ENCODE measurements at places on chromosomes 1 and 21. TPM values are rescaled to one million over a fixed set of nuclear protein-coding genes. Genes with fewer than 3 reads are reported as not detected.

Gene ANGPTL1
- not detected for total RNA-seq

DNA sequence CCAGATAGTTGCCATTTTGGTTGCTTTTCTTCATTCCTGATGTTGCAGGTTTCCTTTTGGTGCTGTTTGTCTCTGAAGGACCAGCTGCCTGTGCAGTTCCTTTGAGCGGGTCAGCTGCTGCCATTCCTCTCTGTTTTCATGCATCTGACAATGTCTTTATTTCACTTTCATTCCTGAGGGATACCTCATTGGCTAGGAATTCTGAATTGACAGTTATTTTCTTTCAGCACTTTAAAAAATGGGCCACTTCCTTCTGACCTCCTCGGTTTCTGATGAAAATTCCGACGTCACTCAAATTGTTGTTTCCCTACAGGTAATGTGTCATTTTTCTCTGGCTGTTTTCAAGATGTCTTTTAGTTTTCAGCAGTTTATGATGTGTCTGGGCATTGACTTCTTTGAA lies 24.8 kb downstream of the CCSAP start:
- H3K27ac ChIP-seq: no peak overlapping the region
- DNase-seq: no peak
- H3K27me3 ChIP-seq: no peaks in the 10 kb centered on the region
- H3K4me1 ChIP-seq: no peaks in the 10 kb centered on the region
- no peak overlapping the region for H3K4me3 ChIP-seq

DNA sequence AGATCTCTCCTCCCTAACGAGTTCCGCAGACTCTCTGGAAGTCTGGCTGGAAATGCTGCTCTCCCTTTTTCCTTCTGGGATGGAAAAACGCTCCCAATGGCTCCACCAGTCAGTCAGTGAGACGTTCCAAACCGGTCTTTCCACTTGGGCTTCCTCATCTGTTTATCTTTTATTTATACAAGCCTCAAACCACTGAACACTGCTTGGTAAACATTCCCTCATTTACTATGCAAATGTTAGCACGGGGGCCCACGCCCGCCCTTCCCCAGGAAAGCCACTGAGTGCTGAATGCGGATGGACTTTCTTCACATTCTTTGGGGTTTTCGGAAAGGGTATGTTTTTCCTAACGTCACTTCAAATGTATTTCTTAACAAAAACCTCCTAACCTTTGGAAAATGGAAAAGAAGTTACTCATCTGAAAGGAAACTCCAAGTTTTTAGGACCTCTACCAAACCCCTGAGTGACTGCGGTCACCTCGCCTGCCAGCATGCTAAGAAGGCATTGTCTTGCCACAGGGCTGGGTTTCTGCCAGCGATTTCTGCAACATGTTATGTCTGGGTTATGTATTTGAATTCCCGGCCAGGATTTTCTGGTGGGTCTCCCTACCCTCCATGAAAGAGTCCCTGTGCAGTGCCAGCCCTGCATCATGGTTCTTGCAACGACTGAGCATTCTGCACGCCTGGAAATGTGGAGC lies 14.0 kb upstream of the UMODL1 start:
- H3K4me3 ChIP-seq: no peak overlapping the region
- H3K36me3 ChIP-seq: no peaks in the 10 kb centered on the region
- no peak overlapping the region for H3K27ac ChIP-seq
- no peaks in the 10 kb centered on the region for H3K27me3 ChIP-seq
- no peaks in the 10 kb centered on the region for H3K4me1 ChIP-seq

Gene TRNP1
- 2.0 TPM for total RNA-seq

GRCh38 chr1:185732951-185733350 lies 1.2 kb upstream of the HMCN1 start:
- H3K4me1 ChIP-seq: peaks cover 11% of the 10 kb centered on the region
- DNase-seq: no peak
- H3K27ac ChIP-seq: no peak overlapping the region
- no peaks in the 10 kb centered on the region for H3K36me3 ChIP-seq
- H3K4me3 ChIP-seq: no peak overlapping the region

Data from neural progenitor cell (in vitro differentiated cells).